Nephron progenitor cell (in vitro differentiated cells): ENCODE measurements at places on chromosomes 12 and 14.
A peak's percentile ranks its signal among the peaks of the same experiment; 100 is the strongest.

DNA sequence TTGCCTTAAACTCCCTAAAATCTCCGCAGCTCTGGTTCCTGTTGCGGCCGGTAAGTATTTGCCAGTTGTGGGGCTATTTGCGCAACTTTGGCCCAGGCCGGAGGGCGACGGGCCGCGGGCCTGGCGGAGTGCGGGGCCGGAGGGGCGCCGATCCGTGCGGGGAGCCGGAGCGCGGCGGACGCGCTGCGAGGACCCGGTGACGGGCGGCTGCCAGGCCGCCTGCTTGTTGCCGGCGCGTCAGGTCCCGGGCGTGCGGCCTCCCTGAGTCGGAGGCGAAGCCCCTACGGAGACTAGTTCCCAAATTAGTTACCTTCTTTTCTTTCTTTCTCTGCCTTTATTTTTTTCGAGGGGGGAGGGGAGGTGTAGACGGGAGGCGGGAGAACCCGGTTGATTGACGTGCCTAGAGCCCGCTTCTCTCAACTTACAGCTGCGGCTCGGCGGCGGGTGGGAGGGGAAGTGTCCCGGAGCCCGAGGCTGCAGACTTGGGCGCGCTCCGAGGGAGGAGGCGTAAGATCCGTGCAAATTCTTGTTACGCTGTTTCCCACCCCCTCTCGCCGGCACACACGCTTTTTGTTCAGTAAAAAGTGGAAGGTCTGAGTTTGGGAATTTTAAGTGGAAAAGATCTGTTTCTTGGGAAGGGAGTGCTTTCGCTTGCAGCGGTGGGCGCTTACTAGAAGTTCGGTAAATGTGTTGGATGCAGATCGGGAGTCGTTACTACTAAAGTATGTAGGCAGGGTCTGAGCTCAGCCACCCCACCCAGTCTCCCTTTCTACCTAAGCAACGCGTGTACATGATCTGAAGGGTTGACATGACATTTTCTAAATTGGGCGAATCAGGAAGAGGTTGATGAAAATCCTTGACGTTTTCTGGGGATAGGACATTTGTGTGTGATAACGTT is 576 bp downstream of the ZBTB1 start:
- H3K27ac ChIP-seq = peak overlapping the region; percentile 99
- peak overlapping the region; percentile 91 for H3K4me3 ChIP-seq
- H3K27me3 ChIP-seq = no peaks in the 10 kb centered on the region
- DNase-seq = peak; percentile 84

- H3K27me3 ChIP-seq = peaks cover 18% of the 10 kb centered on the region
- DNase-seq = no peak
- H3K36me3 ChIP-seq = no peaks in the 10 kb centered on the region
- no peak overlapping the region for H3K4me3 ChIP-seq
- no peak overlapping the region for H3K27ac ChIP-seq
- no peaks in the 10 kb centered on the region for H3K4me1 ChIP-seq
Measured at GRCh38 chr14:99078426-99078825, 193.6 kb downstream of the BCL11B start.

GRCh38 chr14:91722386-91722785 is 9.5 kb downstream of the CATSPERB start:
- no peaks in the 10 kb centered on the region for H3K27me3 ChIP-seq
- H3K27ac ChIP-seq = no peak overlapping the region
- H3K36me3 ChIP-seq = no peaks in the 10 kb centered on the region
- DNase-seq = no peak
- H3K4me3 ChIP-seq = no peak overlapping the region
- no peaks in the 10 kb centered on the region for H3K4me1 ChIP-seq

DNA sequence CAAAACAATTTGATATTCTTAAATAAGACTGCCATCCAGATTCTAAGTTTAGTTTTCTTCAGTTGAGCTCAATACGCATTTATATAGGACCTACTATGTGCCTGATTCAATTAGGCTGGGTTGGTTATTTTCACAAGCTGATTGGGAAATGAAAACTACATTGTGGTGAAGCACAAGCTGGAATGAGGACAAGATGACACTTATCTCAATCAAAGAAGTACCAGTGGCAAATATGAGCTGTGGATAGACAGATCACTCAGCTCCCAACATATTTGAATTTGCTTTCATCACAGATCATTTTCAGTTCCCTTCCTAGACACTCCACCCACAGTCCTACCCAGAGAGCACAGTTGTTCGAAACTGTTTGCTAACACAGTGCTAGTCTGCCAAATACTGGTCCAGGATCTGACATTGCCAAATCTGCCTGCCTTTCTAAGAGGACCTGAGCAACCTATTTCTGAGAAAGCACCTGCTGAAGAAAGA is 74.7 kb downstream of the LLPH start:
- no peak overlapping the region for H3K4me3 ChIP-seq
- no peak for DNase-seq
- H3K27ac ChIP-seq = no peak overlapping the region
- no peaks in the 10 kb centered on the region for H3K36me3 ChIP-seq

GRCh38 chr12:132075026-132075713 is 68.9 kb downstream of the DDX51 start:
- H3K4me1 ChIP-seq = no peaks in the 10 kb centered on the region
- peaks cover 51% of the 10 kb centered on the region for H3K36me3 ChIP-seq
- H3K4me3 ChIP-seq = no peak overlapping the region
- H3K27me3 ChIP-seq = peaks cover 3% of the 10 kb centered on the region

DNA sequence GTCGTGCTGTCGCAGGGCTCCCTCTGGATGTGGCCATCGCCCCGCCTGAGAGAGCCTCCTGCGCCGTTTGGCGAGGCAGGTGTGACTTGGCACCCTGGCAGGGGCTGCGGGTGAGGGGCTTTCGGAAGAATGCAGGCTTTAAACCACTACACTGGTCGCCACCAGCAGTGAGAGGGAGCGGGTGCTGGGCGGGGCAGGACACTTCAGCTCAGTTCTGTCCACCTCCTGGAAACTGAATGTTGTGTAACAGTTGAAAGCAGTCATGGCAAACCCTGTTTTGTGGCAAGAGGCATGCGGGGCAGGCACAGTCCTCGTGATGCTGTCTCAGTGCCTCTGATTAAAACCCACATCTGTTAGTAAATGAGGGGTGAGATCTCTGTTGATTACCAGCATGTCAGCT is 55.9 kb downstream of the AACS start:
- H3K4me1 ChIP-seq = peaks cover 10% of the 10 kb centered on the region
- no peaks in the 10 kb centered on the region for H3K27me3 ChIP-seq
- no peak for DNase-seq

DNA sequence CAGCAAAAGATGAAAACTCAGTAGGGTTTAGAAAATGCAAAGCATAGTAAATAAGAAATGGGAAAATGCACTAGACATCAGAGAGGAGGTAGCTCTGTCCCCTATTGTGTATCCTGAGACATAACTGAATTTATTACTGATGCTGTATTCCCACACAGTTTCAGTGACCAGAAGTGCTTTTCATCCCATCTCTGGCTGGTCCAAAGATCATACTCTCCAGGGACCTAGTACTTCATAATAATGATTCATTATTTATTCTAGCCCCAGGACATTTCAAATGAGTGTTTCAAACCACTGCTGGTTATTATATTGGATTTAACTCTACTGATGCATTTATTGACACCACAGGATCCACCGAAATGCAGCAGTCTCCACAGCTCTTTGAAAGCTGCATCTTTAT is 163.3 kb downstream of the PAWR start:
- no peaks in the 10 kb centered on the region for H3K36me3 ChIP-seq
- peaks cover 28% of the 10 kb centered on the region for H3K4me1 ChIP-seq
- H3K27ac ChIP-seq = no peak overlapping the region
- no peak for DNase-seq

- no peaks in the 10 kb centered on the region for H3K36me3 ChIP-seq
- no peak overlapping the region for H3K4me3 ChIP-seq
- H3K4me1 ChIP-seq = peaks cover 49% of the 10 kb centered on the region
- no peak overlapping the region for H3K27ac ChIP-seq
- DNase-seq = no peak
Measured at GRCh38 chr12:109724321-109724892, 10.8 kb downstream of the FAM222A start.

DNA sequence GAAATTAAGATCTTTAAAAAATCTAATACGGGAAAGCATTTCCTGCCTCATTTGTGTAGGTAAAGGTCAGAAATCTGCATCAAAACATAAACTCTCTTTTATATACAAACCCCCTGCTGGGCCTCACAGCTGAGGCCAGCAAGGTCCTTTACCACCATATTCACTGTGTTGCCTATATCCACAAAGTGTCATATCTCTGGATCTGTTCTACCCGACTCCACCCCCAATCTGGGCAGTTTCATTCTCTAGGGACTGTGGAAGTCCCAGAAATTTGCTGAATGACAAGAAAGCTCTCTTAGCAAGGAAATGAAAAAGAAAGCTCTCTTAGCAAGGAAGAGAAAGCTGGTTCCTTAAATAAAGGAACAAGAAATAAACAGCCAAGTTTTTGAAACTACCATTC is 301.7 kb downstream of the KCNH5 start:
- H3K4me1 ChIP-seq = peaks cover 16% of the 10 kb centered on the region
- no peak for DNase-seq
- H3K27me3 ChIP-seq = no peaks in the 10 kb centered on the region

GRCh38 chr12:45260854-45261253 is 45.0 kb downstream of the ANO6 start:
- no peak for DNase-seq
- peaks cover 2% of the 10 kb centered on the region for H3K27me3 ChIP-seq
- no peak overlapping the region for H3K4me3 ChIP-seq

DNA sequence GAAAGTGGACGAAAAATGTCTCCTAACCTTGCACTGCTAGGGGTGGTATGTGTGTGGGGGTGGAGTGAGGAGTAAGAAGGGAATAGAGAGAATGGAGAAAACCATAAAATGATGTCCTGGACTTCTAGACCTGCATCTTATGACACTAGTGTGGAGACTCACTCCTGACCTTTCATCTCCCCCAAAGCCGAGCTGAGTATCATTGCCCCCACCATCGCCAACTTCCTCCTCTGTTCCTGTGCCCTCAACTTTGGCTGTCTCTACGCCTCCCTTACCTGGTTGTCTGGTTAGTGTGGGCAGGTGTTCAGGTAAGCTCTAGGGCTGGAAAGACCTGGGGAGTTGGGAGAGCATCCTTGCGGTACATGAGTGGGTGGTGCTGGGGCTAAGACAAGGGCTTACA is 4.5 kb upstream of the KLHL33 start:
- no peak for DNase-seq
- peaks cover 12% of the 10 kb centered on the region for H3K4me1 ChIP-seq
- H3K4me3 ChIP-seq = no peak overlapping the region
- no peak overlapping the region for H3K27ac ChIP-seq
- peaks cover 24% of the 10 kb centered on the region for H3K27me3 ChIP-seq
- H3K36me3 ChIP-seq = peaks cover 15% of the 10 kb centered on the region

- no peak overlapping the region for H3K4me3 ChIP-seq
- no peak for DNase-seq
- no peak overlapping the region for H3K27ac ChIP-seq
- H3K27me3 ChIP-seq = no peaks in the 10 kb centered on the region
- peaks cover 12% of the 10 kb centered on the region for H3K4me1 ChIP-seq
- no peaks in the 10 kb centered on the region for H3K36me3 ChIP-seq
Measured at GRCh38 chr12:14942196-14942931, 4.0 kb upstream of the ERP27 start.

GRCh38 chr14:61813096-61813606 is 50.9 kb downstream of the SNAPC1 start:
- H3K27me3 ChIP-seq = peaks cover 90% of the 10 kb centered on the region
- peaks cover 11% of the 10 kb centered on the region for H3K4me1 ChIP-seq
- no peak overlapping the region for H3K27ac ChIP-seq
- DNase-seq = no peak
- H3K36me3 ChIP-seq = no peaks in the 10 kb centered on the region

- DNase-seq = no peak
- H3K4me3 ChIP-seq = no peak overlapping the region
- H3K4me1 ChIP-seq = peaks cover 14% of the 10 kb centered on the region
- H3K27me3 ChIP-seq = no peaks in the 10 kb centered on the region
- H3K36me3 ChIP-seq = no peaks in the 10 kb centered on the region
Measured at GRCh38 chr12:85549640-85550039, 269.6 kb downstream of the ALX1 start.

- no peaks in the 10 kb centered on the region for H3K27me3 ChIP-seq
- no peaks in the 10 kb centered on the region for H3K36me3 ChIP-seq
- DNase-seq = no peak
- H3K27ac ChIP-seq = peak overlapping the region; percentile 93
Measured at GRCh38 chr14:68193970-68194681, 374.5 kb downstream of the RAD51B start.

DNA sequence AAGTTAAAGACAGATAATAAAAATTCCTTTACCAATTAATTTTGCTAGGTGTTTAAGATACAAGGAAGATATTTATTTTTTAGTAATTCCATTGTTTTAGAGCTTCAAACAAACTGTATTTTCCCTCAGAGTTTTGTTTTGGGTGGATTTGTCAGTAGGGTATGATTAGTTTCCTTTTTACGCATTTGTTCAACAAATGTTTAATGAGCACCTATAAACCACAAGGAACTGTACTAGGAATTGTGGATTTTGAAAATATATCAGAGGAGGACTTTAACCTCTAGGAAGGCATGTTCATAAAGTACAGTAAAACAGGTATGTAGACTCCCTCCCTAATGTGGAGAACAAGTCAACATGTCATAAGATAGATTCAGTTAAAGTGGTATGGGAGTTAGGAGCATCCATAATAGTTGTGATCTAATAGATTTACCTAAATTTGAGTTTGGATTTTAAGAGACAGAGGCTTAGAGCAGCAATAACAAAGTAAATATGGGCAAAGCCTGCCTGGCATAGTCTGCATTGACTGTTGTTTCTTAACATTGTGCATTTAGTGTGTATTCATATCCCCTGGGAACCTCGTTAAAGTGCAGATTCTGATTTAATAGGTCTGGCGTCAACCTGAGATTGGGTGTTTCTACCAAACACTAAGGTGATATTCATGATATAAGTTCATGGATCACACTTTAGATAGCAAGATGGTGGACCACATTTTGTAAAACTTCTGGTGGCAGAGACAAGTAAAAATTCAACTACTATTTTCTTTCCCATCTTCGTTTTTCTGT is 232.0 kb downstream of the ERC1 start:
- no peaks in the 10 kb centered on the region for H3K4me1 ChIP-seq
- H3K27me3 ChIP-seq = peaks cover 2% of the 10 kb centered on the region
- DNase-seq = no peak
- peaks cover 20% of the 10 kb centered on the region for H3K36me3 ChIP-seq
- no peak overlapping the region for H3K4me3 ChIP-seq
- no peak overlapping the region for H3K27ac ChIP-seq

GRCh38 chr12:82090165-82090564 is 268.0 kb downstream of the CCDC59 start:
- no peak for DNase-seq
- H3K27me3 ChIP-seq = no peaks in the 10 kb centered on the region
- H3K36me3 ChIP-seq = no peaks in the 10 kb centered on the region
- no peaks in the 10 kb centered on the region for H3K4me1 ChIP-seq
- H3K4me3 ChIP-seq = no peak overlapping the region

- H3K4me1 ChIP-seq = peaks cover 92% of the 10 kb centered on the region
- DNase-seq = no peak
- H3K27ac ChIP-seq = peak overlapping the region; percentile 6
- H3K36me3 ChIP-seq = no peaks in the 10 kb centered on the region
- H3K27me3 ChIP-seq = peaks cover 10% of the 10 kb centered on the region
Measured at GRCh38 chr14:61222388-61222787, 58.8 kb downstream of the TMEM30B start.

GRCh38 chr14:34030864-34031263 is 80.0 kb upstream of the EGLN3 start:
- H3K4me3 ChIP-seq = no peak overlapping the region
- no peaks in the 10 kb centered on the region for H3K36me3 ChIP-seq
- no peaks in the 10 kb centered on the region for H3K27me3 ChIP-seq
